ENCODE measurements at places on chromosomes 4 and X. TPM values are rescaled to one million over a fixed set of nuclear protein-coding genes. Genes with fewer than 3 reads are reported as not detected.

The SLC30A9 gene
- 56.1 TPM for polyA plus RNA-seq

The TCEAL6 gene
- polyA plus RNA-seq: not detected

The CCNB3 gene
- polyA plus RNA-seq: 2.3 TPM

The VCX3B gene
- polyA plus RNA-seq: not detected

The FAM47A gene
- not detected for polyA plus RNA-seq

The ARMCX2 gene
- polyA plus RNA-seq: 150 TPM

The PSAPL1 gene
- not detected for polyA plus RNA-seq

The MAGED1 gene
- 251 TPM for polyA plus RNA-seq

The TLR3 gene
- polyA plus RNA-seq: 1.4 TPM

GRCh38 chr4:156615066-156615531, 356.5 kb downstream of the PDGFC start:
- DNase-seq: peak; percentile 46

DNA sequence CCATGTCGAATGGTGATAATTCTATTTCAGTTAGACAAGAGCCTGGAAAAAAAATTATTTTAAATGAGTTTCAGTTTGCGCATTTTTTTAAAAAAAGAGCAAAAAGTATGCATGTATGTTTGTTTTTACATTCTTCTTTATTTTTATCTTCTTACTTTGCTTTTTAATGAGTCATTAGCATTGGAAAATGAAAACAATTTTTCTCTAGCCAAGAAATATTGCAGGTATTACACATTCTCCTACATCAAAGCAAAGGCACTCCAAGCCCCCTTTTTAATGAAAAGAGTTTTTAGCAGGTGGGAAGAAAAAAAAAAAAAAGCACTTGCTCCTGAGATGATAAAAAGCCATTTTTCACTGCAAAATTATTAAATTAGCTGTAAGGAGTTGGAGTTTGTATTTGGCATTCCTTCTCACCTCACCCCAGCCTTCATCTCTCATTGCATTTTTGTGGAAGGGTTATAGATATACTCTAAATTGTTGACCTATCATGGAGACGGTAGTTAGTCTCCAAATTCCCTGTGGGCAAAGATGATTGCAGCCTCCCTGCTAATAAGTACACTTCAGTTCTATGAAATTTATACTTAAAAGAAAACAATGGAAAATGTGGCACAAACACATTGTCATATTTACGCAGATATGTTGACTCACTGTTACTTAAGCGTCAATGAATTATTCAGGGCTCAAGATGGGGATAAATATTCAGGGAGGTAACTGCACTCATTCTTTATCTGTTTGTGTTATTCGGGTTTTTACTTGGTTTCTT, 43.8 kb downstream of the PALLD start:
- DNase-seq: no peak

- no peak for DNase-seq
These were observed 510 bp downstream of the HMGB3 start for GRCh38 chrX:150983521-150984168.

GRCh38 chrX:50988649-50989048, 78.1 kb downstream of the BMP15 start:
- peak; percentile 11 for DNase-seq

DNA sequence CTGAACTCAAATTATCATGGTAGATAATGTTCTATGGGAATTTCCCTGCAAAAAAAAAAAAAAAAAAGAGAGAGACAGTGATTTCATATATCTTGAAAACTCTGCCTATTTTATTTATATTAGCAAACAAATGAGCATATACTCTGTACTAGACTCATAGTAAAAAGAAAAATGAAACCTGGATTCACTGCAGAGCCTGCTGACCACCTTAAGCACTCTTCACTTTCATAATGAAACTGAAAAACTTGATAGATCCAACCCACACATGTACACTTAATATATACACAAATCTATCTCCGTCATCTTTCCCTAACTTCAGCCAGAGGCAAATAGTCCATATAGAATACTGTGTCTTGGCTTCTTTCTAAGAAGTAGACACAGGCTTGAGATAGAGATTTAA, 226.1 kb upstream of the KCNIP4 start:
- no peak for DNase-seq

DNA sequence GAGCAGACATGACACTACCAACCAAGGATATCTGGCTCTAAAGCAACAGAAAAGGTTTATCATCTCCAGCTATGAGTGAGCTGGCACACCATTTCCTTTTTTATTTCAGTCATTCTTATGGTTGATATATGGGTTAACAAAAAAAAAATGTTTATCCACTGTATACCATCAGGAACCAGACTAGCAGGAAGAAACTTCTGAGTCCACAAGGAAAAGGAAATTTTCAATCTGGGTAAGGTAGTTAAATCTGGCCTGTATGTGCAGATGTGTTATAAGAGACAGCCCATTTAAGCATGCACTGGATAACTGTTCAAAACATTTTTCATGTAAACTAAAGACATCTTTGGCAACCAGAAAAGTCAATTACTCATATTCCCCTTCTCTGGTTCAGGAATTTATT, 35.0 kb downstream of the AMMECR1 start:
- no peak for DNase-seq

DNA sequence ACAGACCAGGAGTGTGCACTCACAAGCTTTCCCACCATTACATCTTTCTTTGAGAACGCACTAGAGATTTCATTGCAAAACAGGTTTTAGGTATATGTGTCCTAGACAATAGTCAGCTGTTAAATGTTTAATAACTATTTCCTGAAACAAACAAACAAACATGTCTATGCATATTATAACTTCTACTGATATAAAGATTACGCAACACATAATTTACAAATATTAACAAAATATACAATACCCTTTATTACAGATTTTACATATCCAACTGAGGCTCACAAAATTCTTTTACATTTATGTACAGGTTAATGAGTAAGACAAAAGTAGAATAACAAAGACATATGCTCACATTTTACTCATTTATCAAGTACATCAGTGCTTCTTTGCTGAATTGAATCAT, 1554.0 kb upstream of the PCDH10 start:
- no peak for DNase-seq

DNA sequence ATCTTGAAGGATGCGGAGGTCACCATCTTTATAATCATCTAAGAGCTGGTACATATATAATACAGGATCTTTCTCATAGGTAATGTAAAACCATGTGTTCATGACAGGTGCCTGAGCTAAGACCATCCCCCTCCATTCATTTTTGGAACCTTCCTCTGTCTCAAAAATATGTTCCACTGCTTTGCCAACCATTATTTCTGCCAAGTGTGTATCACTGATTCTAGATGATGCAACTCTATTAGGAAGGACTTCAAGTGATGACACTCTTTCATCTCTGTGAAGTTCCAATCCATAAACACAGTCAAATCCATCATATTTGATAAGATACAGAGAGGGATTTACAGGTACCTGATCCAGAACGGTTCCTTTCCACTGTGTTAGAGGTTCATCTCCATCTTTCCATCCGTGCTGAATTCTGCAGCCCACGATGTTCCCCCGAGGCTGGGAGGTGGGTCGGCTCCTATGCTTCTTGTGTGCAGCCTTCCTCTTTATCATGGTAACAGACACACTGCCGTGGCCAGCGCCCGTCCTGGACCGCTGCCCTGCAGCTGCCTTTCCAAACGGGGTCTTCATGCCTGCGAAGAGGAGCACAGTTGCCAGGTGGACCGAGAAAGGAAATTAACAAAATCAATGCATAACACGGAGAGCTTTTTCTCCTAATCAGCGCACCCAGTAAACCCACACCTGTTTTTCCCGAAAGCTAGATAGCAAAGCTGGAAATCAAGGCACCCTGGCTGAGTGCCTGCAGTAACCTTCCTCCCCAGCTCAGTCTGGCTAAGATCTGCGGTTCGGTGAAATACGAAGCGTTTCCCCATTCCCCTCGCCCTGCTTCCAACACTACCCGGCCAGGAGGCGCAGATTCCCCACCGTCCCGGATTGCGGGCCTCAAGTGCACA, 718 bp downstream of the SPIN3 start:
- DNase-seq: no peak

GRCh38 chr4:19987746-19988145, 264.0 kb upstream of the SLIT2 start:
- DNase-seq: no peak

- no peak for DNase-seq
These were observed 163.6 kb upstream of the KLF3 start for GRCh38 chr4:38500433-38500832.

DNA sequence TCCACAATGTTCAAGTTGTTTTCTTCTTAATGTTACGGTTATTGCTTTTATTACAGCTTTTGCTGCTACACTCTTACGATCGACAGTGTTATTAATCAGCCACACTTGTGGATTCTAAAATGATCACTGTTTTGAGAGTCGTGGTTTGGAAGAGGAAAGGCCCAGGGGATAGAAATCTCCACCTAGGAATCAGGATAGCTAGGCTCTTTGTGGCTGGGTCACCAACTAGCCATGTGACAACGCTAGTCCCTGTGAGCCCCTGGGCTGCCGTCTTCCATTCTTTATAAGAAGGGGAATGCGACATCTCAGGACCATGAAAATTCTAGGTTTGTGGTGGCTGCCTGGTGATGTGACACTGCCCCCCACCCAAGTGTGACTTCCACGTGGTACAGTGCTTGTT, 380 bp downstream of the SLC34A2 start:
- no peak for DNase-seq

DNA sequence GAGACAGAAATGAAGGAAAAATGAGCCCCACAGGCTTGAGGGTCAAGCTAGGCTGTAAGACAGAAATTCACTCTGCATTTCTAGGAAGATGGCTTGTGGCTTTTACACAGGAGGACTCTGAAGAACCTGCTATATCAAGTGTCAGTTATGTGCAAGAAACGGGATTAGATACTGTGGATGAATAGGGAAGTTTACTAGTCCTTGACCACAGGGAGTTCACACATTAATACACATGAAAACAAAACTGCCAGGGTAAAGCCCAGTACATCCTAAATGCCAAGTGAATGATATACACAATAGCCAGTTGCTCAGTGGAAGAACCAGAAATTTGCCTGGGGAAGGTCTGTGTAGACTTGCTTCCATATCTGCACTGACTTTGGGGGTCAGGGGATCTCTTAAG, 53.5 kb downstream of the TMEM131L start:
- DNase-seq: no peak

DNA sequence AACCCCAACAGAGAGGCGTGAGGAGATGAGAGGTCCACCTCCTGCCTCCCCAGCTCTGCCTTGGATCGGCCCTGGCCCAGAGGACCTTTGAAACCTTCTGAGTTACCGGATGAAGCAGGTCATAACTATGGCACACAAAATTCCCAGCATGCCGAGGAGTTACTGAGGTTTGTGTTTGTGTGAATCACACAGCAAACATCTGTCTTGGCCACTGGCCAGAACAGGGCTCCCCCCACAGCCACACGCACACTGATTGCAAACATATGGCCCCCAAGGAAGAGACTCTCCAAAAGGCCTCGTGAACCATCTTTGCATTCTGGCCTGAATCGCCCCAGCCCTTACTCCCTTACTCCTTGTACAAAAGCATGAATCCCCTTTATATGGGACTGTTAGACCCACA, 18.9 kb downstream of the RPS4X start:
- no peak for DNase-seq

- DNase-seq: no peak
These were observed 7.4 kb upstream of the PGRMC1 start for GRCh38 chrX:119228512-119229252.

DNA sequence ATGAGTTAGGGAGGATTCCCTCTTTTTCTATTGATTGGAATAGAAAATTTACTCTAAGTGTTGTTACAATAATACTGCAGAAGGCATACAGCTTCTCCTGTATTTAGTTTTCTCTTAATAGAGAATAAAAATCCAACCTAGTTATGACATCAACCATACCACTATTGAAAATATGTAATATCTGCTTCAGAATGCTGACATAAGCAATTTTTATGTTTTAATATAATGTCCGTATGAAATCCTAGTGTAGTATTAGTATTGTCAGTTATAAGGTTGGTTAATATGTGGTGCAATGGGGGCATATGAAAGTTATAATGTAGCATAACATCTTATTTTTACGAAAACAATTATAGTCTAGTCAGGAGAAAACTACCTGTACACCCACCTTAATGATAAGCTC, 68.2 kb downstream of the HEPH start:
- no peak for DNase-seq

- DNase-seq: no peak
These were observed 197.3 kb upstream of the LDB2 start for GRCh38 chr4:17095771-17096170.

DNA sequence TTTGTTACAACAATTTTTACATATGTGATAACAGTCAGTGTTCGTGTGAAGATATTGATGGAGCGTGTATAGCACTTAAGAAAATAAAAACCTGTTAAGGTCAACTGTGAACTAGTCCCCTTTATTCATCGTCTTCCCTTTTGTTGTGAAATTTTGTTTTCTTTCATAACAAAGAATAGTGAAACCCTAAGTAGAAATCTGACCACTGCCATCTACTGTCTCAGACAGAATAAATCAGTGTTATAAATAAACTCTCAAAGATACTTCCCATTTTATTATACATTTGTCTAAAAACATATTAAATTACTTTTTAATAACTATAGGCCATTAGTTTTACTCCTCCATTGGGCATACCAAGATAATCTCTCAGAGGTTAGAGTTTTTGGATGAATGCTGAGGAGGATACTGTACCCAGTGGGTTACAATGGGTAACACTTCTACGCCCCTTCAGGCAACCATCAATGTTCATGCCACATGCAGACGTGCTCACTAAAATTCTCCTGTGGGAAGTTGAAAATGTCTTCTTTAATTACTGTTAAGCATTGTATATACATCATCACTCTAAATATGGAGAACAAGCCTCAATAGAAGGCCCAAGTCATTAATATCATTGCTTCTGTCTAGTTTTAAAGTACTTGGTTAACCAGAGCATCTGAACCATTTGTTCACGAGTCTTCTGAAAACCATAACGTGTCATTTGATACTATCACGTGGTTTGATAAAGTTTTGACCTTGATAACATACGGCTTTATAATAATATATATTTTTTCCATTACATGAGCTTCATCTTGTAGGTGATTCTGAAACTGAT, 171.2 kb downstream of the TMA16 start:
- DNase-seq: no peak

DNA sequence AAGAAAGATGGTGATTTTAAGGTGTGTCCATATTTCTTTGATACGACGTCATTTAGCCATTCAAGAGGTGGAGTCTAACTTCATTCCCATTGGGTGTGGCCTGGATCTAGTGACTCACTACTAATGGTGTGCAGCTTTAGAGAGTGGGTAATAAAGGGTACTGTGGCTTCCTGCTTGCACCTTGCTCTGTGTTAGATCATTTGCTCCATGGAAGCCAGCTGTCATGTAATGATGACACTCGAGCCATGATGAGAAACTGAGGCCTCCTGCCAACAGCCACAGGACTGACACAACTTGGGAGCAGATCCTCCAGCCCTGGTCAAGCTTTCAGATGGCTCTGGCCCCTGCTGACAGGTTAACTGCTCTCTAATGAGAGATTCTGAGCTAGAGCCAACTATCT, 82.0 kb downstream of the UNC5C start:
- DNase-seq: no peak

DNA sequence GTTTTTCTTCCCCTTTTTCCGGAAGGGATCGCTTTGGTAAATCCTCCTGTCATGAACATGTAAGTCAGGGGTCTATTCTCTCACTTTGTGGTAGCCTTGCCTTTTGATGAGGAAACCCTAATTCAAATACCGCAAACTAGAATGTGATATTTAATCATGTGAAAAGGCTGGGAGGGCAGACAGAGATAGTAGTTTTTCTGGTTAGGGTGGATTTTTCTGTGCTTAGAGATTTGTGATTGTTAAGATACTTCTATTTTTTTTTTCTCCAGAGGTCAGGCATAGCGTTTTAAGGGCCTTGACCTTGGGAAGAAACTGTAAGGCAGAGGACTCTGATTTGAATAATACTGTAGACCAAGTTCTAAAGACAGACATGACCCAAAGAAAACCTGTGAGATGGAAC, 41.8 kb upstream of the PACRGL start:
- DNase-seq: no peak

Data from forelimb muscle (tissue), 1 donor.